ENCODE measurements at places on chromosomes 13 and 19.

DNA sequence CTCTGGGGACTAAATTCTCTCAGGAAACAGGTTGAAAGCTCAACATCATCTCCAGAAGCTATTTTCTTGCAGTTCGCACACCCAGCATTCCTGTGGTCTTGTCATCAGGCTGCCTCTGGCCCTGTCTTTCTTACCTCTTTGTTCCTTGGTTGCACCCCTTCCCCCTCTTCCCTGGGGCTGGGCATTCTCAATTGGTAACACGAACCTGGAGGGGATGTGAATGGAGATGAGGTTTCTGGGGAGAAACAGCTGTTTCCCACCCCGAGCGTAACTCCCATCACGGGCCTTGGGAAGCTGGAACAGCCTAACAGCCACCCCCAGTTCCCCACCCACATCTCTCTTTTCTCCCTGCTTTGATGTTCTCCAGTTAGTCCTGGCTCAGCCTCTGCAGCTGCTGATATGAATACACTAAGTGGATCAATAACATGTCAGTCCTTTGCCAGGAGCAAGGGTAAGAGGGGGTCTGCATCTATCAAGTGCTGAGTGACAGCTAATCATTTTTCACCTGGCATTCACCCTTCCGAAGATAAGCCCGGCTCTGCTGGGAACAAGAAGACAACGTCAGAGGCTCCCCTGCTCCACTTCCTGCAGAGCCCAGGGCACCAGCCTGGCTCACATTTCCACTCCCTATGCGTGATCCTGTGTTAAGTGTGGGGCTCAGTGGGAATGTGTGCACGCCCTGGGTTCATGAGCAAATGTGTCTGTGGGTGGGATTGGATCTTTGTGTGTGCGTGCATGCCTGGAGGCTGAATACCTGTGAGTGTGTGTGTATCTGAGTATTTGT is 74.0 kb upstream of the KCTD15 start:
- no peak for DNase-seq

DNA sequence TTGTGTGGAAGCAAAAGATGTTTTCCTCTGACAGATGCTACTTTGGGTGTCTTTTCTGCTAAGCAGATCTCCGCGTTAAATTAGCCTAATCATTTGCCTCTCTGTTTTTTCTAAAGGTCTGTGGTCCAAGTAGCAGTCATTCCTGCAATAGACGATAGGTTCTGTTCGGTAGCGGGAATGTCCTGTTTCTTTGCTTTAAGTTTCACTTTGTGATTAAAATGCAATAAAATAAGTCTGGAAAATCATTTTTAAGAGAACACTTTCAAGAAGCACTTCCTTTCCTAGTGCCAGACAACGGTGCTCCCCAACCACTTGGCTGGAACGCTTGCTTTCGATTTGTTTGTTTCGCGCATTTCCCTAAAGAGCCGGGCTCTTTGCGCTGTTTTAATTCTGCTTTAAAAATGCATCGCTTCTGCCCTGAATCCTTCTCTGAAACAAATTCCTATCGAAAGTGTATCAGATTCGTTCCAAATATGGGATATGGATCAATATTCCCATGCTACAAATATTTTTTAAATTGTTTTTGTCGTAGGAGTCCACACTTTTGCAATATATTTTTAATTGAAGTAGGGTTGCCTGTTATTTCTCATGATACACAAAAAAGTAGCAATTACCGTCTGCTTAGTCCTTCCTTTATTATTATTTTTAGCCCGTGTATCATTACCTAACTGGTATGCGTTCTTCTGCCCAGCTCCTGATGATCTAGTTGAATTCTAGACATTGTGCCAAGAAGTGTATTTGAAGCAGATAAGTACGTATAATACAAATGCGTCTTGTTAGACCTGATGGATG is 14.2 kb downstream of the ZIC2 start:
- DNase-seq, result peak; percentile 21

GRCh38 chr19:11361771-11362731 is 6.8 kb downstream of the PLPPR2 start:
- no peak for DNase-seq

- DNase-seq, result peak; percentile 31
Measured at GRCh38 chr13:51826606-51827005, 18.4 kb downstream of the TMEM272 start.

DNA sequence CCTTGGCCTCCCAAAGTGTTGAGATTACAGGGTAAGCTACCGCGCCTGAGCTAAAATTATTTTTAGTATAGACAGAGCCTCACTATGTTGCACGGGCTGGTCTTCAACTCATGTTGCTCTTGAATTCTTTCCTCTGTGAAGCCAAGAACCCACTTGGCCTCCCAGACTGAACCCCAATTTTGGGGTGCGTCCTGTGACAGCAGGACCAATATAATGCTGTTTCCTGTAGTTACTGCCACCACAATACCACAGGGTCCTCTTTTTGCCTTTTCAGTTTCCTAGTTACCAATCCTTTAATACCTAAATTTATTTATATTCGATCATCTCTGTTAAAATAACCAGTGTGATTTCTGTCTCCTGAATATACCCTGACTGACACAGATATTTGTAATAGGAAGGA is 32.9 kb downstream of the TSKS start:
- no peak for DNase-seq

DNA sequence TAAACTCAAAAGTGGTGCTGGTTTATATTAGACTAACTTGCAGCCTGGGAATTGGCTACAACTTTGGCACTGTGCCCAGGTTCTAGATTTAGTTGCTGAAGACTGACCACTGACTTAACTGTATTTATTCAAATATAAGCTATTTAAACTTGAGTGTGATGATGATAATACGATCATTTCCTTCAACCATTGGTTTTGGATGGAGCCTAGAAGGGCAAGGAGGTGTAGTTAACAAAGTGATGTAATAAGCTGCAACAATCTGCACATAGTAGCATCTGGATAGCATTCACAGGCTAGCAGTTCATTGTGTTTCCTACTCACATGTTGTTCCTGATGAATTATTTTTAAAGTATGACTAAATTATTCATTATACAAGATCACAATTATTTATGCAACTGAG is 55.2 kb upstream of the DACH1 start:
- DNase-seq, result peak; percentile 0

DNA sequence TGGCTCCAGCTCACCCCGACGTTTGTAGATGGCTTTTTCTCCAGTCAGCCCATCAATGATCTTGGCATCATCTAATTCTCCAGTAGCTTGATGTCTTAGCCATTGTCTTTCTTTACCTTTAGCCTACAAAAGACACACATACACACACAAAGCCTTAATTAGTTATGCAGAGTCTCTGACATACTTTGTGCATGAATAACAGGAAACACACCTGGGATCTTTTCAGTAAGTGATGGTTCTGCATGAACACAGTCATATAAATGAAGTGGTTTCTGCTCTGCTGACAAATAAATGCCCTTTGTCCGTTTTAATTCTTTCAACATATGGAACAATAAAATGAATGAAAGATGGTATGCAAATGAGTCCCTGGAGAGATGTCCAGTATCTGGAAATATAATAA is 133.3 kb downstream of the RGCC start:
- DNase-seq, result no peak

- DNase-seq, result no peak
Measured at GRCh38 chr19:50190439-50190891, 13.0 kb upstream of the MYH14 start.

DNA sequence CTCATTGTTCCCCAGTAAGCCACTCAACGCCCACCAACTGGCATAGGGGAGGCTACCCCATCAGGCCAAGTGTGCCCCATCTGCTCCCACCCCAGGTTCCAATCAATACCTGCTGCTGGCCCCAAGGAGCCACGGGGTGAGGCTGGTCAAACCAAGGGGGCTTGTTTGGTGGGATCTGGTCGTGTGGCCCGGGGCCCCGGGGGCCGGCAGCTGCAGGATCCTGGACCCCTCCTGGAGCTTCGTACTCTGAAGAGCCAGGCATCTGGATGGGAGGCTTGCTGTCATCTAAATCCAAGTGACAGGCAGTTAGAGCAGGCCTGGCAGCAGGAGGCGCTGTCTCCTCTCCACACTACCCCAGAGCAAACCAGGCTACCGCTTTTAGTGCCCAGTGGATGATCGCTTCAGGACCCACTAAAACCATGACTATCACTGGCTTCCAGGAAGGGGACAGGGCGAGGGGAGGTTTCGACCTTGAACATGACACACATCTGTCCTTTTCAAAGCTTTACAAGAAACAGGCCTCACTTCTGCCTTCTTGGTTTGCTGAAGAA is 14.2 kb downstream of the CHERP start:
- DNase-seq, result peak; percentile 27

DNA sequence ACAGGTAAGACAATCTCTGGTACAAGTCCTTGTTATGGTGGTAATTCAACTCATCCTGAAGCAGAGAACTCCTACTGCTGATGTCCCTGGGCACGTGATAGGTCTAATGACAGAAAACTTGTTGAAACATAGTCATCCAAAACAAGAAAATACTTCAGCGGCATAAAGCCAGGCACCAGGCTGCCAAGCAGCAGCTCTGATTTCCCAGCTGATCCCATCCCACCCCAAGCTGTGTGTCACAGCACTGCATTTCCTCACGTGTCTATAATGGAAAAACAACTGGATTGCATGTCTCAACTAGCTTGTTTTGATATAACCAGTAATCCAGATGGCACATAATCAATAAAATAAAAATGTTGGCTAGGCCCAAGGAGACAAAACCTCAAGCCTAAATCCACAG is 64.8 kb downstream of the MIPEP start:
- no peak for DNase-seq

GRCh38 chr19:40619333-40620160 is 18.4 kb downstream of the LTBP4 start:
- DNase-seq, result no peak

- DNase-seq, result no peak
Measured at GRCh38 chr13:102897371-102898138, 51.7 kb downstream of the ERCC5 start.

DNA sequence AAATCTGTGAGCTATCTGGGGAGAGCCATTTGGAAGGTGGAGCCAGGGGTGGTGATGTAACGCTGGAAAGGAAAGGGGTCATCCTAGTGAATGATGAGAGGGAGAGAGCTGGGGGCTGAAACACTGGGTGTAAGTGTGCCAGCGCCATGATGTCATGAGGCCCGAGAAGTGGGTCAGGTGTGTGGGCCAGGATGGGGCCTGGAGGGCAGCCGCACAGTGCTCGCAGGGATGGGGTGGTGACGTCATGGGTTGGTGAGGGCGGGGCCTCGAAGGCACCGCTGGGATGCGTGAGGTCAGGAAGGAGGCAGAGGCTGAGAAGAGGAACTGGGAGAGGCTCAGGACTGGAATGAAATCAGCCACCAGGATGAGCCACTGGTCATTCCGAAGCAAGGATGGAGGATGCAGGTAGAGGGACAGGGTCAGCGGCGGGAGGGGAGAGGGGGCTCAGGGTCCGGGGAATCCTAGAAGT is 4.4 kb downstream of the CCDC61 start:
- DNase-seq, result peak; percentile 39

DNA sequence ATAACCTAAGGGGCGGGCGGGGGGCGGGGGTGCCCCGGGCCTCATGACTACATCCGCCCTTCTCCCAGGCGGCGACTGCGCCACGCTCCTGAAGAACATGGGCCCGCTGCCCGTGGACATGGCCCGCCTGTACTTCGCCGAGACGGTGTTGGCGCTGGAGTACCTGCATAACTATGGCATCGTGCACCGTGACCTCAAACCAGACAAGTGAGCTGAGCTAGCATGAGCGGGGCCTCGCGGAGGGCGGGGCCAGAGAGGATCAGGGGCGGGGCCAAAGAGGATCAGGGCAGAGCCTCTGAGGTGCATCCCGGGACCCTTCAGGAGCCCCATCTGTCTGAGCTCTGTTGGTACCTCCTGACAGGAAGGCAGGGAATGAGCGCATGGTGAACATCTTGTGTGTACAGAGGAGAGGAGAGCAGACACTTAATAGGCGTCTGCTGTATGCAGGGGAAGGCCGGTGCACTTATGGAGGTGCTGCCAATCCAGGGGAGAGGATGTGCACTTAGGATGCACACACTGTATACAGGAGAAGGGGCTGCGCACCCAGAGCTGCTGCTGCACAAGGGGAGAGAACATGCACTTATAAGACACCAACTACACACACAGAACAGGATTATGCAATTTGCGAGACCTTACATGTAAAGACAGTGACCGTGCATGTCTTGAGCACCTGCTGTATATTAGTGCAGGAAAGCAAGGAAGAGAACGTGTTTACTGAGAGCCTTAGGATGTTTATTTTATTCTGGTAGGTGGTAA is 20.9 kb upstream of the PIK3R2 start:
- no peak for DNase-seq

- DNase-seq, result no peak
Measured at GRCh38 chr19:9935506-9936325, 599 bp downstream of the OLFM2 start.

DNA sequence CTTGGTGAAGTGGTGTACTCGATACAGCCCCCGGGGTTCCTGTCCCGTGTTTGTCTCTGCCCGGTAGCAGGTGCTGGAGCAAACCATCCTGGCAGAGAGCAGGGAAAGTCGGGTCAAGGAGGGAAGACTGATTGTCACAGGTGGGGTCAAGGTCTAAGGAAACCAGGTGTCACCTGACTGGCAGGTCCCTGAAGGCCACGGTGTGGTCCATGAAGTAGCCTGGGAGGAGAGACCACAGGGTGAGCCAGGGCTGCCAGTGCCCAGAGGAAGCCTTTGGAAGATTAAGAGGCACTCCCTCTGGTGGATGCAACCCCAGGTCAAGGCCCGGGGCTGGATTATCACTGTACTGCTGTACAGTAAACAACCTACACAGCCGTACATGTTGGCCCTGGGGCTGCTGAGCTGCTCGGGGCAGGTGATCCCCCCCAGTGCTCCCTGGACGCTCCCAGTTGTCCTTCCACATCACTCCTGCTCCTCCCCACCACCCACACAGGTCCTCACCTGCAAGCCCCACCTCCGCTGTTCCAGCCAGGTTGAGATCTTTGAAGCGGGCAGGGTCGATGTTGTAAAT is 6.0 kb upstream of the CCER2 start:
- DNase-seq, result peak; percentile 14

DNA sequence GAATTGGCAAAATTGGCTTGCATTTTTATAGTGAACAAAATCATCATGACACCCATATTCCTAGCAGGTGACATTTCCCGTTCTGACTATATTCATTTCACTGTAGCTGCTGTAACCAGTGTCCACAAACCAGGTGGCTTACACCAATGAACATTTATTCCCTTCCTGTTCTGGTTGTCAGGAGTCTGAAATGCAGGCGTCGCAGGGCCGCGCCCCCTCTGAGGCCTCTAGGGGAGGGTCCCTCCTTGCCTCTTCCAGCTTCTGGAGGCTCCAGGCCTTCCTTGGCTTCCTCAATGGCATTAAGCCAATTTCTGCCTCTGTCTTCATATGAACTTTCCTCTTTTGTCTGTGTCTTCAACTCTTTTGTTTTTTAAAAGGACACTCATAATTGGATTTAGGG is 6.5 kb upstream of the RLN3 start:
- no peak for DNase-seq

Data from fibroblast of pulmonary artery (primary cell).